CD4-positive, CD25-positive, alpha-beta regulatory T cell (primary cell): ENCODE measurements at places on chromosomes 6 and 20. TPM values are rescaled to one million over a fixed set of nuclear protein-coding genes. Genes with fewer than 3 reads are reported as not detected.

DNA sequence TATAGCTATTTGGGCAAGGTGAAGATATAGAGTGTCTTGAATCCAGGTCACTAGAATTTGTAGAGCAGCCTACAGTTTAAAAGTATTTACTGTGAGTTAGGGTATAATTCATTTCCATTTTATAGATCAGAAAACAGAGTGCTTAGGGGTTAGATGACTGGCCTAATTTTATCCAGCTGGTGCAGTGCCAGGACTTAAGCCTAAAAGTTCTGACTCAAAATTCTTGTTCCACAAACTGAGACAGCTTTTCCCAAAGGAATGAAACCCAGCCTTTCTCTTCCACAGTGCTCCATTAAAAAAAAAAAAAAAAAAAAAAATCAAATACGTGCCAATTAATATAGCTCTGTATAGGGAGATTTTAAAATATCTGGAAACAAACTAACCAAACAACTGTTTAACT, 441.0 kb upstream of the MARCKS start:
- H3K4me1 ChIP-seq = no peaks in the 10 kb centered on the region
- H3K36me3 ChIP-seq = no peaks in the 10 kb centered on the region
- DNase-seq = no peak
- H3K27ac ChIP-seq = no peak overlapping the region
- no peak overlapping the region for H3K4me3 ChIP-seq

DNA sequence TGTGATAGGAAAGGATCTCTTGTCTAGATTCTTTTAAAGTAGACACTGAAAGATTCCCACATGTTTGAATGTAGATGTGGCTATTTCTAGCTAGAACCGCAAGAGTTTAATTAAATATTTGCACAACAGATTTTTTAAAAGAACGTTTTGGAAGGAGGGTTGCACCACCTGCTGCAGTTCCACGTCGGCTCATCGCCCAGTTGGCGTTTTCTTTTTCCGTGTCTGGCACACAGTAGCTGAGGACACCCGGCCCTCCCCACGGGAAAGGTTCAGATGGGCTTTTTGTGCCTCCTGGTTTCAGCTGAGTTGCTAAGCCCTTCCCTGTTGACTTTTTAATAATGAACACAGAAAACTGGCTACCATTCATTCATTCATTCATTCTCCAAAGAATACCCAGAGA, 41.8 kb upstream of the DOK5 start:
- H3K4me1 ChIP-seq = no peaks in the 10 kb centered on the region
- H3K27ac ChIP-seq = no peak overlapping the region
- H3K36me3 ChIP-seq = no peaks in the 10 kb centered on the region
- no peak for DNase-seq
- no peaks in the 10 kb centered on the region for H3K27me3 ChIP-seq

Gene MICAL1
- polyA plus RNA-seq = 16.4 TPM

DNA sequence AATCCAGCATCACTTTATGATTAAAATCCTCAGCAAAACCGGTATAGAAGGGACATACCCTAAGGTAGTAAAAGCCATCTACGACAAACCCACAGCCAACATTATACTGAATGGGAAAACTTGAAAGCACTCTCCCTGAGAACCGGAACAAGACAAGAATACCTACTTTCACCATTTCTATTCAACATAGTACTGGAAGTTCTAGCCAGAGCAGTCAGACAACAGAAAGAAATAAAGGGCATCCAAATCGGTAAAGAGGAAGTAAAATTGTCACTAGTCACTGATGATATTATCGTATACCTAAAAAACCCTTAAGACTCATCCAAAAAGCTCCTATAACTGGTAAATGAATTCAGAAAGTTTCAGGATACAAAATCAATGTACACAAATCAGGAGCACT, 33.3 kb downstream of the BLOC1S5 start:
- DNase-seq = no peak
- H3K27ac ChIP-seq = no peak overlapping the region
- no peak overlapping the region for H3K4me3 ChIP-seq
- peaks cover 9% of the 10 kb centered on the region for H3K36me3 ChIP-seq
- no peaks in the 10 kb centered on the region for H3K27me3 ChIP-seq
- no peaks in the 10 kb centered on the region for H3K4me1 ChIP-seq

GRCh38 chr20:19211252-19211651, 1.2 kb upstream of the SLC24A3 start:
- no peak overlapping the region for H3K4me3 ChIP-seq
- no peak for DNase-seq
- H3K27ac ChIP-seq = no peak overlapping the region
- H3K36me3 ChIP-seq = no peaks in the 10 kb centered on the region

Gene LINC00237
- polyA plus RNA-seq = not detected

DNA sequence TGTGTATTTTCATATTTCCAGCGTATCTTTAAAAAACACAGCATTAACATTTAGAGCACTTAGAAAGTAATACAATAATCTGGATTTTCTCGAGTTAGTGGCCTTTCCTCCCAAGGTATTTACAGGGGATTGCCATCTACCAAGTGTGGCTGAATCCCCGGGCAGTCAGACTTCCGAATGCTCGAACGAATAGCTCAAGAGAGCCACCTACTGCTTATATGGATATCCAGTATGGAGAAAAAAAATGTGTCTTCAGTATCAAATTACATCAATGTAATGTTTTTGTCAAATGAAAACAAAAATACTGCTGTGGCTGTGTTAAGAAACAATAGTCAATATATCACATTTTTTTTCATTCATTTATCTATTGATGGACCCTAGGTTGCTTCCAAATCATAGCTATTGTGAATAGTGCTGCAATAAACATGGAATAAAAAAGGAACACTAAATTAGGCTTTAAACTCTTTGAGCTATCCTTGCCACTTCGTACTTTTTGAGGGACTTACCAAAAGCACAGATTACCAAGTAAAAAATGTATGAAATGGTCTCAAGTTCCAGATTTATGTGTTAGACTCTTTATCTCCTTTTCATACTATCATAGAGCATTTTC, 654.5 kb upstream of the PTCHD4 start:
- no peak for DNase-seq
- H3K4me1 ChIP-seq = no peaks in the 10 kb centered on the region
- H3K27ac ChIP-seq = no peak overlapping the region
- no peak overlapping the region for H3K4me3 ChIP-seq

Gene LRRC73
- polyA plus RNA-seq = not detected

GRCh38 chr6:28208111-28208659, 16.9 kb upstream of the ZSCAN9 start:
- no peaks in the 10 kb centered on the region for H3K36me3 ChIP-seq
- no peak overlapping the region for H3K27ac ChIP-seq
- peak overlapping the region; percentile 22 for H3K4me3 ChIP-seq
- no peak for DNase-seq
- H3K4me1 ChIP-seq = peaks cover 22% of the 10 kb centered on the region
- H3K27me3 ChIP-seq = peaks cover 74% of the 10 kb centered on the region

DNA sequence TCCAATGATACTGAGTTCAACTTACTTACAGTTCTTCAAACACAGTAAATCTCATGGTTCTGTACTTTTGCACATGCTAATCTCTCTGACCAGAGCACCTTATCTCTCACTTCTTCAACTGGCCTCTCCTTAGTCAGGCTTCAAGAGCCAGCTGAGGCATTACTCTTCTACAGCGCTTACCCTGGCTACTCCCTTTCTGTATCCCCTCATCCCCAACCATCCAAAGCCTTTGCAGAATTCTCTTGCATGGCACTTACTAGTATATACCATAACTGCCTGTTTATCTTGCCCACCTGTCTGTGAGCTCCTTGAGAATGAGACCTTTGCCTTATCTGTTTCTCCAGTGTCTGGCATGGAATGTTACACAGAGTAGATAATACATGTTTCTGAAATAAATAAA, 49.2 kb downstream of the SESN1 start:
- no peak for DNase-seq
- peaks cover 3% of the 10 kb centered on the region for H3K4me1 ChIP-seq
- no peaks in the 10 kb centered on the region for H3K27me3 ChIP-seq
- no peaks in the 10 kb centered on the region for H3K36me3 ChIP-seq

DNA sequence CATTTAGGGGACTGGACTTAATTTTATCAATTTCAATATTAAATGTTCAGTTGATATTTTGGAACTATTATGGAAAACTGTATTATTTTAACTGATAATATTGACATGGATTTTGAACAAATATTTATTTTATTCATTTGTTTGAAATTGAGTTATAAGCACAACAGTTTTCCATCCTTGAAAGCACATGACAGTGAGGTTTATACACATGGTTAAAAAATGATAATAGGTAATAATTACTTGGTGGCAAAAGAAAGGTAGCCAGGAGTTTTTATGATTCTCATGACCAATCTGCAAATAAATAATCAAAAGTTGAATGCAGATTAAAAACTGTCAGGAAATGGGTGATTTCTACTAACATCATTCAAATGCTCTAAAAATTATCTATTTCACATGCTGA, 113.6 kb downstream of the C6orf58 start:
- DNase-seq = no peak
- no peaks in the 10 kb centered on the region for H3K27me3 ChIP-seq
- H3K4me1 ChIP-seq = no peaks in the 10 kb centered on the region
- no peak overlapping the region for H3K4me3 ChIP-seq

GRCh38 chr20:47355489-47356219, 845 bp downstream of the ZMYND8 start:
- no peak for DNase-seq
- peaks cover 71% of the 10 kb centered on the region for H3K4me1 ChIP-seq
- H3K27ac ChIP-seq = peak overlapping the region; percentile 89
- H3K27me3 ChIP-seq = no peaks in the 10 kb centered on the region

DNA sequence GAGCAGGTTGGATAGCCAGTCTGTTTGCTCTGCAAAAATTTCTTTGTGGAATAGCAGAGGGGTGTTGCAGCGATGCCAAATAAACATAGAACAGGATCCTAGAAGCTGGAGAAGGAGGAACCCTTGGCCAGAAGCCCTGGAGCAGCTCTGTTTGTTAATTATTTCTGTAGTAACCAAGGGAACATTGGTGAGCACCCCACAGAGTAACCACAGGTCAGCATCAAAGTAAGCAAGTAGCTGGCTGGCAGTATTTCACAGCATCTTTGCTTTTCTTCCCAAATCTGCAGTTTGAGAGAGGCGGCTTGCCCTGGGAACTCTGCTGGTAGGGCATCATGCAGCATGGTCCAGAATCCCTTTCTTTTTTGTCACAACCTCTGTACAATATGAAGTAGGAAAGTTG, 12.7 kb upstream of the APMAP start:
- H3K4me3 ChIP-seq = no peak overlapping the region
- peaks cover 46% of the 10 kb centered on the region for H3K36me3 ChIP-seq
- DNase-seq = no peak

DNA sequence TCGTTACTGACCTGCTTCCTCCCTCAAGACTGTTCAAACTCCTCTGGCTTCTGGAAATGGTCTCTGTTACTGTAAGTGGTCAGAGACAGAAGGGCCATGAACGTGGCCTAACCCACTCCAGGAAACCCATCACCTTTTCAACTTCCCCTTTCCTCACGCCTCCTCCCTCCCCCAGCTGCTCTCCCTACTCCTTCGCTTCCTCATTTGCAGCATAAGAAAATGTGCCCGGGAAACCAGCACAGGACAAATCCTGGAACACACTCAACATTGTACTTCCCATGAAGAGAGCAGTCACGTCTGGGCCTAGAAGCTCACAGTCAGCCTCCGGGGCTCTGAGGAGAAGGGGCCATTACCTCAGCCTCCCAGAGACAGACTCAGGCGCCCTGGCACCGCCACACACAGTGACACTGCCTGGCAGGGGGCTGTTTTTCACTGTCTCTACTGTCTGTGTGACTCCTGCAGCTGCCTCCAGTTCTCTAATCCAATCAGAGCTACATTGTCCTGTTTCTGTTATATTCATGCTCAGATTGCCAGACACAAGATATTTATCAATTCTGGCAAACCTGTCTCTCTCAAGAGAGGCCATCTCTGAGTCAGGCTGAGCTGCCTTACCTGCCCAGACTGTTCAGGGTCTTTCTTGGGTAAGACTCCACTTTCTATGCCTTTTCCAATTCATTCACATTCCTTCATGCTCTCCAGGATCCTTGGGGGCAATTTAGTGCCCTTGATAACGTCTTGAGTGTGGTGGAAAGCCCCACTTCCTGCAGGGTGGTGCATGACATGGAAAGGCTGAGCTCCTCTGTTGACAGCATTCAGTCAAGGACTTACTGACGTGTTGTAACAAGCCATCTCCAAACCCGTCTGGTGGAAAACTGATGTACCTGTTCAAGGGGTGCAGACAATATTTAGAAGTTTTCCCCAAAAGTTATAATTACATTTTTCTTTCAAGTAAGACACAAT, 242.2 kb downstream of the HIVEP2 start:
- DNase-seq = no peak
- H3K36me3 ChIP-seq = no peaks in the 10 kb centered on the region
- no peak overlapping the region for H3K4me3 ChIP-seq
- H3K27me3 ChIP-seq = no peaks in the 10 kb centered on the region
- H3K4me1 ChIP-seq = no peaks in the 10 kb centered on the region

Gene EYS
- polyA plus RNA-seq = 0.06 TPM

DNA sequence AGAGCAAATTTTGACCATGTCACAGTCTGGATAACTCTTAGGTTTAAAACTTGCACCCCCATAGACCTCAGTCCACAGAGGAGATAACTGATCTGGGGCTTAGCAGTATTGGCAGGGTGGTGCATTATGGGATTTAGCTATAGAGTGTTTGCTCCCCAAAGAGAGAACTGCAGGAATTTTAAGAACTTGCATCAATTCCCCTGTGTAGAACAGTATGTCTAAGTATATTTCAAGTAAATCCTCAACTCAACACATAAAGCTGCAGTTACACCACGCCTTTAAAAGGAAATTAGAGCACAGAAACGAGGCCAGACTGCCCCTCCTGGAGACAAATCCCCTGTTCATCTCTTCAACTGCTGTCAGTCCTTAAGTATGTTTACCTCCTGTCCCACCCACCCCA, 144.9 kb downstream of the TRMT11 start:
- H3K4me3 ChIP-seq = no peak overlapping the region
- no peaks in the 10 kb centered on the region for H3K4me1 ChIP-seq
- no peak overlapping the region for H3K27ac ChIP-seq
- DNase-seq = no peak
- no peaks in the 10 kb centered on the region for H3K36me3 ChIP-seq

Gene EXOC2
- 33.1 TPM for polyA plus RNA-seq

Gene IL17A
- polyA plus RNA-seq = 0.25 TPM

- H3K4me3 ChIP-seq = no peak overlapping the region
- H3K36me3 ChIP-seq = no peaks in the 10 kb centered on the region
- H3K27ac ChIP-seq = no peak overlapping the region
- DNase-seq = no peak
- peaks cover 3% of the 10 kb centered on the region for H3K27me3 ChIP-seq
Measured at GRCh38 chr6:143054329-143054728, 6.4 kb upstream of the AIG1 start.

Gene EFCAB8
- polyA plus RNA-seq = not detected

DNA sequence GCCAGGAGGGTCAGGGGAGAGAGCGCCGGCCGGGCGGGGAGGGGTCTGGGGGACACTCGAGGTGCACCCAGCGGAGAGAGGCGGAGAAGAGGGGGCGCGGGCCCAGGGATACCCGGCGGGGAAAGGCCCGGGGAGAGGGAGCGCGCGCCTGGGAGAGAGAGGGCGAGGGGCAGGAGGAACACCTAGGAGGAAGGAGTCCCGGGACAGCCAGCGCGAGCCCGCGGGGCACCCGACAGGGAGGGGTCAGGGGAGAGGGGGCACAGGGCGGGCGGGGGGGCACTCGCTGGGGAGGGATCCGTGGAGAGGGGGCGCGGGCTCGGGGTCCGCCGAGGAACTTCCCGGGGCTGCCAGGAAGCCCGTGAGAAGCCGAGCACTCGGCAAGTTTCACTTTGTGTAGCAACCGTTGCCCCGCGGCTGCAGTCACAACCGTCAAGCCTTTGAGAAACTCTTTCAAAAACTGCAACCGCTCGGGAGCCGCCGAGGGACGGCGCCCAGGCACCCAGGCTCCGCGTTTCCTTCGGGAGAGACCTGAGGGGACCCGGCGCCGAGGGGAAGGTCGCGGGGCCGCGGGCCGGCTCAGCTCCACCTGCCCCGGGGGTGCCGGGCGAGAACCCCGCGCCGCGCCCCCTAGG, 471 bp downstream of the EZR start:
- peaks cover 22% of the 10 kb centered on the region for H3K36me3 ChIP-seq
- peak overlapping the region; percentile 97 for H3K27ac ChIP-seq
- DNase-seq = peak; percentile 59
- no peaks in the 10 kb centered on the region for H3K27me3 ChIP-seq
- H3K4me3 ChIP-seq = peak overlapping the region; percentile 35
